ENCODE measurements at places on chromosomes 11 and 22. TPM values are rescaled to one million over a fixed set of nuclear protein-coding genes. Genes with fewer than 3 reads are reported as not detected.

- no peak for DNase-seq
Observed at GRCh38 chr11:88655196-88655595, 317.7 kb upstream of the CTSC start.

DNA sequence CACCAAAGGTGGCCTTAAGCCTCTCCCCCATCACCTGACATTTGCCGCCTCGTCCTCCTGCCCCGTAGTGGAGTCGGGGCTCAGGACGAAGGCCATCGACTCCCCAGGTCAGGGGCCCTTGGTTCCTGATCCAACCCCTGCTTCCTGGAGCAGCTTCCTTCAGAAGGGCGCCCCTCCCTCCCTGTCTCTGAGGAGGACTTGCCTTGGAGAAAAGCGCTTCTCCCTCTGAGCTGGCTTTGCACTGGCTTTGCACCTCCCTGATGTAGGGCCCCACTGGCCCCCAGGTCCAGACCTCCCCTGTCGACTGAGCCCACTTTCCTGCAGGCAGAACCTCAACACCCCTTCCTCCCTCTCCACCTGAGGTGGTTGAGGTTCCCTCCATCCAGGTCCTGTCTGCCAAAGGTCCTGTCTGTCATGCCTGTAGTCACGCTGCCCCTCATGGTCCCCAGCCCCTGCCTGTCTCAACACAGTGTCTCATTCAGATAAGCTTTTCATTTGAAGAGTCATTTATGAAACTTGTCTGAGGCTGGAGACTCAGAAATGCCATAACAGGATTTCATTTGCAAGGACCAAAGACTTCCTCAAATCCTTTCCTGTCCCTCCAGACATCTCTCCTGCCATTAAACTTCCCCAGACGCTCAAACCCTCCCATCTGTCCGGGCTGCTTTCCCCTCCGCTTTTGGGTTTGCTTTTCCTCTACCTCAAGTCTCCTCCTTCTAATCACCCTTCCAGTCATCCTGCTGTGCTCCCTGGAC is 78.4 kb downstream of the MYO7A start:
- no peak for DNase-seq

The OR5B21 gene
- not detected for total RNA-seq

- peak; percentile 83 for DNase-seq
Observed at GRCh38 chr11:1572197-1573076, at the start of gene DUSP8. TSS of gene DUSP8 (minus strand) at chr11:1572271. CDS start at chr11:1565826, 6,445 bp downstream.

The SPDYC gene
- not detected for total RNA-seq

The NAV2 gene
- 0.76 TPM for total RNA-seq

- peak; percentile 64 for DNase-seq
Observed at GRCh38 chr11:34840736-34841386, 75.3 kb downstream of the APIP start.

The PPME1 gene
- total RNA-seq = 33.5 TPM

- no peak for DNase-seq
Observed at GRCh38 chr22:46947516-46948257, 185.2 kb downstream of the TBC1D22A start.

The FAM227A gene
- 0.23 TPM for total RNA-seq

DNA sequence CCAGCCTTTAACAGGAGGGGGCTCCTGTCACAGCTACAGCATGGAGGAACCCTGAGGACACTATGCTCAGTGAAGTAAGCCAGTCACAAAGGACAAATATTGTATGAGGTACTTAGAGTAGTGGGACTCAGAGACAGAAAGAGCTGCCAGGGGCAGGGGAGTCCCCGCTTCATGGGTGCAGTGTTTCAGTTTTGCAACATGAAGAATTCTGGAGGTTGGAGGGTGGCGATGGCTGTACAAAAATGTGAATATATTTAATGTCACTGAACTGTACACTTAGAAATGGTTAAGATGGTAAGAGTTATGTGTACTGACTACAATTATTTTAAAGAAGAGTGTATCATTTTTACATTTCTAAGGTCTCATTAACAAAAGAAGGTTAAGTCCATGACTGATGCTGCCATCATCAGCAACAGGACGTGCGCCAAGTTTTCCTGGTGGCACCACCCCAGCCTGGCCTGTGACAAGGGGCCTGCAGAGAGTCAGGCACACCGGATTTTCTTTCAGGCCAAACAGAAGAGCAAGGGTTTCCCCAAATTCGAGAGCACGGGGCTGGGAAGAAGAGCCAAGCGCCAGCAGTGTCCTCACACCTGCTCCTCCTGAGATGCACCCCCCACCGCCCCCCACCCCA is 22.1 kb downstream of the YPEL1 start:
- DNase-seq = no peak

DNA sequence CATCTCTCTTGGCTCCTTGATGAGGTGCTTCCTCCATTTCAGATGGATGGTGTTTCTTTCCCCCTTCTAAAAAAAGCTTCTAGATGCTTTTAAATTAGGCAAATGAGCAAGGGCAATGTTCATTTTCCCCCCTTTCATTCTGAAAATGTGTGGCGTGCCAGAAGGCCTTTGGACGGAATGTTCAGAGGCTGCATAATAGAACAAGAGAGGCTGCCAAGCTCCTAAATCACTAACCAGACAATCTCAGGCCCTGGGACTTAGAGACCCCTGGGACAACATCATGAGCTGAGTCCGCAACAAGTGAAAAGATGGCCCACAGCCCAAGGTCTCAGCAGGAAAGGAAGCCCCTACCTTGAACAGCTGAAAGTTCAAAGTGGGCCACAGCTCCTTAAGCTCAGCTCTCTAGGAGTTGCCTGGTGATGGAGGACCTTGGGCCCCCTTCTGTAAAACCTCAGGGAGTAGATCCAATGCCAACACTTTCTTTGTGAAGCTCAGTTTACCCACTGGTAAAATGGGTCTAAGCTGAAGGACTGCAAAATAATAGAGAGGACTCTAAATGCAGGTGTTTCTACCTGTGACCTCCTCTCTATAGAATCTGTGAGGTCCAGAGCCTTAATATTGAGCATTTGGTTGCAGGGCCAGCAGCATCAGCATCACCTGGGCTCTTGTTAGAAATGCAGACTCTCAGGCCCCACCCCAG is 144.0 kb downstream of the FBXO7 start:
- DNase-seq = no peak

- peak; percentile 16 for DNase-seq
Observed at GRCh38 chr11:111001986-111002611, 243.4 kb upstream of the POU2AF2 start.

- DNase-seq = no peak
Observed at GRCh38 chr11:130161441-130162145, 2.0 kb downstream of the ST14 start.

DNA sequence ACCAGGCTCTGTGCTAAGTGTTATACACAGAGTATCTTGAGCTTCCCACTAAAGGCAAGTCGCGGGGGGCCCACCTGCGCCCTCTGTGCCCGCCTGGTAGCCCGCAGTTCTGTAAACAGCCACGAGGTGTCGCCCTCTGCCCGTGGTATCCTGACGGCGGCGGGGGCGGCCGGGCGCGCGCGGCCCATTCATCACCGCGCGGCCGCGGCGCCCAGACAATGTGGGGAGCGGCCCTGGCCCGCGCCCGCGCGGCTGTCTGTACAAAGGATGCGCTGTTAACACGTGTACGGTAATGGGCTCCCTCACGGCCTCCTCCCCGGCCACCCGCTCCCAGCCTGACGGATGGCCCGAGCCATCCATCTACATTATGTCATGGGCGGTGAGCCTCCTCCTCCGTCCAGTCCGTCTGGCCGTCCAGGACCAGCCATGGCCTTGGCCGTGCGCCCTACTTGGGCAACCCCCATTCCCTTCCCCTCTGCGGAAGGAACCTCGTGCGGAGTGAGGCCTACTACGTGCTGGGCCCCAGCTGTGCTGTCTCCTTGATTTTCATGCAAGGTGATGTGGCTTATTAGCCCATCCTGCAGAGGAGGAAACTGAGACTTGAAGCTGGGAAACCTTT is 99.4 kb downstream of the MIAT start:
- no peak for DNase-seq

DNA sequence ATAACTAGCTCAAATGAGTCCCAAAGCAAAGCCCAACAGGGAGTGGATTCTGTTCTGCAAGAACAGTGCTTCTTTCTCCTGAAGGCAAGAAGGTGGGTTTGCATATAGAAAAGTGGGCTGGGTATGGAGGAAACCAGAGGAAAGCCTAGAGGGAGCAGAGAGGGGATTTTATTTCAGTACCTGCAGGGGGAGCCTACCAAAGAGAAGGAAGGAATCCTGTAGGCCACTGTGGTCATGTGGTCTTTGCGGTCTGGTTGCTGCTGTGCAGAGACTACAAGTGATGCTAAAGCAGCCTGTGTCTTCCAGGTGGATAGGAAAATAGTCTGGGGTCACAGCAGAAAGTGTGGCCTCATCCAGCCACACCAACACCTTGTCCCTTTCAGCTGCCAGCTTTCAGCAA is 33.2 kb upstream of the ZBTB16 start:
- peak; percentile 47 for DNase-seq

The OR8D4 gene
- not detected for total RNA-seq

DNA sequence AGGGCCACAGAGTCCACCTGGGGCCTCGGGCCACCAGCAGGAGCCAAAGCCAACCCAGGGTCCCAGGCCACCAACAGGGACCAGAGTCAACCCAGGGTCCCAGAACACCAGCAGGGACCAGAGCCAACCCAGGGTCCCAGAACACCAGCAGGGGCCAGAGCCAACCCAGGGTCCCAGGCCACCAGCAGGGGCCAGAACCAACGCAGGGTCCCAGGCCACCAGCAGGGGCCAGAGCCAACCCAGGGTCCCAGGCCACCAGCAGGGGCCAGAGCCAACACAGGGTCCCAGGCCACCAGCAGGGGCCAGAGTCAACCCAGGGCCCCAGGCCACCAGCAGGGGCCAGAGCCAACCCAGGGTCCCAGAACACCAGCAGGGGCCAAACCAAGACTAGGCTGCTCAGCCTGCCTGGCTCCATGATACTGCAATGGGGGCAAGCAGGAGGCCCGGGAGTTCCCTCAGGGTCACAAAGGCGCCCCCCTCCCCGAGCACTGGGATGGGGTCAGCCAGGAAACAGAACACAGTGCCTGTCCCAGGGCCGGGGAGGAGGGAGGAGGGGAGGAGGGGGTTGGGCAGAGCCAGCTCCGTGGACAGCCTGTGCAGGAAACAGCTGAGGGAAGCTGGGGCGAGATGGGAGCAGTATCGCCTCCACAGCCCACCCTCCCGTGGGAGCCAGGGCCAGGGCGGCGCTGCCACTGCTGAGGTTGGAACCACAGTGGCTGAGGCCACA is 62.0 kb upstream of the PRR5 start:
- no peak for DNase-seq

The OR4P4 gene
- not detected for total RNA-seq

DNA sequence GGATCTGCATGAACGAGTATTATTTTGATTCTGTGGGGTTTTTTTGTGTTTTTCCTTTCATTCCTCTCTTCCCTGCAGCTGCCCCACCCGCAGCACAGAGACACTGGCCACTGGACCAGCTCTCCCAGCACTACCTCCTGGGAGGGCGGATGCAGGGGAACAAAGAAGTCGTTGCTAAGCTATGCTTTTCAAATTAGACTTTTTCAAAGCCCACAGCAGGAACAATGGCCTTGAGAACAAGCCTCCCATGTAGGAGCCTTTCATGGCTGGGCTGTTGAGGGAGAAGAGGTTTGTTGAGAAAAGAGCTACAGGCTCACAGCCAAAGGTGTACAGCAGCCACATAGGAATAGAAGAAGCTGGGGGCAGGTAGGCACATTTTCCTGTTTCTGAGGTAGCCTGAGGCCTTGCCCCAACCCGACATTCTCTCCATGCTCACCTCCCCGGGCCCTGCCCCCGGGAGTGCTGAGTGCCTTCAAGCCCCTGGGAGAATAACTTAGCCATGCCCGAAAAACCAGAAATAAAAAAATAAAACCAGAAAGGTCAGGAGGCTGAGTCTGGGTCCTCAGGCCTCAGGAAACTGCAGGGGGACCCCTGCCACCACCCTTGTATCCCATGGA is 20.5 kb upstream of the SYT12 start:
- no peak for DNase-seq

DNA sequence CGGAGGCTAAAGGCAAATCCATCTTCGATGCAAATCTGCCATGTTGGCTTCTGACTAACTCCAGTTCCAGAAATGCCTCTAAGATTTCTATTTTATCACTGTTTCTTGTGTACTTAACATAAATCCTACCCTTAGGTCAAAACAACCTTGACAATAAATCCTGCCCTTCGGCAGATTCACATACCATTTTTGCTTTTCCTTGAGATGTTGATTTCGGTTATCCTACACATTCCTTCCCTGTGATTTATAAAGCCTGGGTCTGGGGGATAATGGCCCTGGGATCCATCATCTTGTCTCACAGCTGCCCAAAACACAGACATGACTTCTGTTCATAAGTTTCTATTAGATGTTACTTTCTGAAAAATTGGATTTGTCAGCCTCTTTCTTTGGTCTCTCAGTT is 231.7 kb upstream of the CARD18 start:
- DNase-seq = no peak

The SLC17A6 gene
- 0.02 TPM for total RNA-seq

DNA sequence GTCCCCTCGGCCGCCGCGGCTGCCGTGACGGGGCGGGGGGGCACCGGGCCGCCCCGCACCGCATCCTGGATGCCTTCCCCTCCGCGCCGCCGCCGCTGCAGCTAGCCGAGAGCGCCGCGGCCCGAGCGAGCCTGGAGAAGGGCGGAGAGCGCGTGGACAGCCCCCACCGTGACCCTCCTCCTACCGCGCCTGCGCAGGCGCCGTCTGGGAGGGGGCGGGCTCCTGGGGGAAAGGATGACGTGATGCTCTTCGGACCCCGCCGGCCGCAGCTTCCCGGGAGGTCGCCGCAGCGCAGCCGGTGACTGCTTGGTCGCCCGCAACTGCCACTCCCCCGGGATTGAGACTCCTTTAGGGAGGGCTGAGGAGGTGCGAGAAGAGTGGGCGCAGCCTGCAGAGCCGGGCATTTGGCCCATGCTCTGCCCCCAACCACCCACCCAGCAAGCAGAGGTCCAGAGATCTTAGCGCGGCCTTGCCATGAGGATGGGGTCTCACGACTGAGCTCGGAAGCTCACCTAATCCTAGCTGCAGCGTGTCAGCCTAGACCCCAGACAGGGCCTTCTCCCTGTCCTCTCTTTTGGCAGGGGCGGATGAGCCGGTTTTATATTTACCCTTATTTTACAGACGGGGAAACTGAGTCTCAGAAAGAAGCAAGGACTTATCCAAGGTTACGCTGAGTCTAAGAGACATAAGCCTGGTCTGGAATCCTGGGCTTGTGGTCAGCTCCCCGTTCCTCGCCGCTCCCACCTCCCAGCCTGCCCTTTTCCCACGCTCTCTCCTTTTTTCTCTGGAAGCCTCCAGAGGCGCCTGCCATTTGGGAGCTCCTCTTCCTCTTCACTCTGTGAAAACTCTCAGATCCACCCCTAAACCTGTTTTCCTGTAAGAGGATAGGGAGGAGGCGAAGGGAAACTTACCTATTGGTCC is at the start of gene DENND5A:
DENND5A (minus strand) TSS at position 140 of the 921 bp plus-strand sequence. CDS start 281 bp downstream, outside the sequence.
- peak; percentile 84 for DNase-seq

- DNase-seq = no peak
Observed at GRCh38 chr11:67057205-67057672, 592 bp downstream of the RHOD start.

DNA sequence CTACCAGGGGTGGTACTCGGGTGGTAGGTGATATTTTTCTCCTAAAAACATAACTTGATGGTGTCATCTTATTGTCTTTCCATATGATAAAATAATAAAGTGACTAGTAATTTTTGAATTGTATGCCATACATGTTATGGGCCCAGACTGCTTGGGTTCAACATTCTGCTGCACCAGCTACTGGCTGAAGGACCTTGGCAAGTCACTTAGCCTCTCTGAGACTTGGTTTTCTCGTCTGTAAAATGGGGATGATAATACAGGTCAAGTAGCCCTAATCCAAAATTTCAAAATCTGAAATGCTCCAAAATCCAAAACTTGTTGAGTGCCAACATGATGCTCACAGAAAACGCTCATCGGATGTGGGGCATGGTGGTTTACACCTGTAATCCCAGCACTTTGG is 35.6 kb upstream of the TFIP11 start:
- DNase-seq = no peak

All from H4 (cell line).